A549 treated with RU486 at 1 μM for 4 hours (cell line): ENCODE measurements at places on chromosomes 4 and X. TPM values are rescaled to one million over a fixed set of nuclear protein-coding genes. Genes with fewer than 3 reads are reported as not detected.

Gene UGT2A1
- total RNA-seq = not detected in 5 replicates

Gene GRIA3
- total RNA-seq = not detected in 5 replicates

Gene POU4F2
- not detected in 5 replicates for total RNA-seq

Gene RBMX2
- 26.3 to 34.1 TPM (median 29.4 TPM) in 5 replicates for total RNA-seq

Gene RPS6KA6
- 3.1 to 6.9 TPM (median 6.1 TPM) in 5 replicates for total RNA-seq

Gene TIGD2
- total RNA-seq = 2.6 to 6.0 TPM (median 4.9 TPM) in 5 replicates

Gene C4orf51
- total RNA-seq = not detected in 5 replicates

Gene UGDH
- total RNA-seq = 256 to 418 TPM (median 273 TPM) in 5 replicates
